Spleen (tissue), 13 donors: ENCODE measurements at places on chromosomes 1 and 21. TPM values are rescaled to one million over a fixed set of nuclear protein-coding genes. Genes with fewer than 3 reads are reported as not detected.
A peak's percentile ranks its signal among the peaks of the same experiment; 100 is the strongest.

Gene MSH4
- 0.60 TPM for total RNA-seq

Gene AADACL3
- not detected for total RNA-seq

Gene LCA5L
- total RNA-seq = 1.3 TPM

Gene PAX7
- not detected for total RNA-seq

Gene TMEM125
- not detected for total RNA-seq

Gene FTCD
- 0.81 TPM for total RNA-seq

Gene CD5L
- total RNA-seq = 892 TPM

Gene ADAMTS4
- total RNA-seq = 4.9 TPM

Gene GSTM3
- total RNA-seq = 26.6 TPM

GRCh38 chr1:116737855-116738321 is 16.3 kb upstream of the CD2 start:
- peak; percentile 61 for DNase-seq
- H3K36me3 ChIP-seq = no peaks in the 10 kb centered on the region
- peaks cover 17% of the 10 kb centered on the region for H3K4me1 ChIP-seq
- no peak overlapping the region for H3K4me3 ChIP-seq

- no peak for DNase-seq
- no peaks in the 10 kb centered on the region for H3K4me1 ChIP-seq
- H3K27ac ChIP-seq = no peak overlapping the region
- no peaks in the 10 kb centered on the region for H3K27me3 ChIP-seq
- H3K36me3 ChIP-seq = no peaks in the 10 kb centered on the region
These were observed 112.0 kb downstream of the LRRC40 start for GRCh38 chr1:70093250-70093975.

DNA sequence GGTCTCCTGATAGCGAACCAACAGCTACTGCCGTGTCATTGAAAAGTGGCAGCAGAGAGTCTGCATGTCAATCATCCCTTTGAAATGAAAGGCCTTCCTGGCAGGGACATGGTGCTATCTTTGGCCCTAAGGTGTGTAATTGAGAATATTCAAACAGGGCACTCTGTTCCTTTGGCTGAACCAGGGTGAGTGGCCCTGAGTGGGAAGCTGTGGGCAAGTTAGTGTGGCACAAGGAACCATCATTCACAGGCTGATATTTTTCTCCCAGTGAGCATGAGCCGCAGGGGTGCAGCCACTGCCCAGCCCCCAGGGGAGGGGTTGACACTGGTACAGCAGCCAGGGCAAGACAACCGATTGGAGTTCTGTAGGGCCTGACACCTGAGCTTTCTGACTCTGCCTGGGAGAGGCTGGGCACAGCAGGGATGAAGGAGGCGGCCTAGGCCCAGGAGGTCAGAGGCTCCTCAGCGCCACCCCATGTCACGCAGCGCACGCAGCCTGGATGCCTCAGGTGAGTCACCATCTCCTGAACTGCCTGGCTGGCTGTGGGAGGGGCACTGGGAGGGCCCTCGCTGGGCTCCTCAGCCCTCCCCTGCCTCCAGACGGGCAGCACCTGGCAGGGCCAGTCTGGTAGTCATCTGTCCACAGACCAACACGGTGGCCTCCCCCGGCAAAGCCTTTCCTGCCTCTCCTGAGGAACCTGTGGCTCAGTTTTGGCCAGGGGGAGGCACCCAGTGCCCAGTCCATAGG is 13.2 kb downstream of the QSOX1 start:
- H3K27ac ChIP-seq = no peak overlapping the region
- H3K36me3 ChIP-seq = no peaks in the 10 kb centered on the region
- no peaks in the 10 kb centered on the region for H3K27me3 ChIP-seq
- peak; percentile 72 for DNase-seq

- no peaks in the 10 kb centered on the region for H3K4me1 ChIP-seq
- DNase-seq = no peak
- no peak overlapping the region for H3K4me3 ChIP-seq
- H3K36me3 ChIP-seq = no peaks in the 10 kb centered on the region
- no peaks in the 10 kb centered on the region for H3K27me3 ChIP-seq
These were observed 40.1 kb downstream of the CACNA1S start for GRCh38 chr1:201072149-201072548.

GRCh38 chr1:118188411-118188810 is 3.4 kb upstream of the SPAG17 start:
- H3K36me3 ChIP-seq = no peaks in the 10 kb centered on the region
- peaks cover 9% of the 10 kb centered on the region for H3K27me3 ChIP-seq
- no peak overlapping the region for H3K27ac ChIP-seq
- no peak overlapping the region for H3K4me3 ChIP-seq
- H3K4me1 ChIP-seq = peaks cover 5% of the 10 kb centered on the region

DNA sequence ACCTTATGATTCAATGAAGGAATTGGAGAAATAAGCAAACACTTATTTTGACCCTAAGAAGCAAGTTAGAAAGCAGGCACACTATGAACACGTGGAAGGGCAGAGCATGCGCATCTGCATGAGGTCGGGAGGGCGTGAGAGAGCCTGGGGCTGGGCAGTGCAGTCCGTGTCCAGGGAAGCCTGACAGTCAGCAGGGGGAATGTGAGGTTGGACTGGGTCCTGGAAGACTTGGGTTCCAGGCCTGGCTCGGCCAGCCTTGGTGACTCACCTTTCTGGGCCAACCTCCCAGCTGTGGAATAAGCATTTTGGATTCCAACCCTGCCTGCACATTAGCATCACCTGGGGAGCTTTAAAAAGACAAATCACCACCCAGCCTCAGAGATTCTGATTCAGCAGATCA is 26.6 kb upstream of the LMX1A start:
- H3K4me3 ChIP-seq = no peak overlapping the region
- H3K27me3 ChIP-seq = peaks cover 43% of the 10 kb centered on the region
- H3K36me3 ChIP-seq = no peaks in the 10 kb centered on the region
- DNase-seq = no peak

GRCh38 chr1:229204921-229205777 is 65.8 kb upstream of the RAB4A start:
- H3K4me1 ChIP-seq = peaks cover 5% of the 10 kb centered on the region
- H3K27me3 ChIP-seq = no peaks in the 10 kb centered on the region
- H3K27ac ChIP-seq = no peak overlapping the region
- DNase-seq = no peak
- no peaks in the 10 kb centered on the region for H3K36me3 ChIP-seq
- H3K4me3 ChIP-seq = no peak overlapping the region

- H3K27me3 ChIP-seq = no peaks in the 10 kb centered on the region
- peak overlapping the region; percentile 38 for H3K27ac ChIP-seq
- H3K4me3 ChIP-seq = peak overlapping the region; percentile 62
- peaks cover 15% of the 10 kb centered on the region for H3K36me3 ChIP-seq
These were observed 505 bp downstream of the ENTREP3 start for GRCh38 chr1:155254714-155255242.

DNA sequence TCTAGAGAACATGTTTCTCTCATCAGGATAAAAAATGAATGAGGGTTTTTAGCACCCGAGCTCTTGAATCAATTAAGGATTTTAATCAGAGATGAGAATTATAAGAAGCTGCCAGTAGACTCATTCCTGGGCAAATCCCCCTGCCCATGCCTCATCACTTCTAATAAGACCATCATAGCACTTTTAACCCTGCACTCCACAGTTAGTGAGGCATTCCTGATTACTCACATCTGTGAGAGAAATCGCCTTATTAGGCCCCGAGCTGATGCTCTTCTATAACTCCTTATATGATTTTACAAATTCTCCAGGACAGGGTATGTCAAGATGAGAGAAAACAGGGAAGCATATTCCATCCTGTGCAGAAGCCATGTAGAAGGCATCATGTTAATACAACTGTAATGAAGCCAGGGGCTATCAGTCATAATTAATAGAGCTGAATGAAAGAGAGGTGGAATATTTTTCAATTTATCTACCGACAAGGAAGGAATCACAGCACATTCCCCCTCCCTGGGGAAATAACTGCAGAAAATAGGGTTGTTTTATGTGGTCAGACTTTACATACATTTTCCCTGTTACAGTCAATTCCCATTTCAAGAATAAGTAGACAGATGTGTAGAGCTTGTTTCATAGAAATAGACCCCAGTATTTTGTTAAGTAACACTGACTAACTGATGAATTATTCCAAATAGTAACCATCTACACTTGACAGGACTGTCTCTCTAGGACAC is 272.7 kb downstream of the HHIPL2 start:
- H3K36me3 ChIP-seq = no peaks in the 10 kb centered on the region
- no peak for DNase-seq
- H3K4me3 ChIP-seq = no peak overlapping the region
- no peaks in the 10 kb centered on the region for H3K4me1 ChIP-seq
- H3K27me3 ChIP-seq = no peaks in the 10 kb centered on the region

DNA sequence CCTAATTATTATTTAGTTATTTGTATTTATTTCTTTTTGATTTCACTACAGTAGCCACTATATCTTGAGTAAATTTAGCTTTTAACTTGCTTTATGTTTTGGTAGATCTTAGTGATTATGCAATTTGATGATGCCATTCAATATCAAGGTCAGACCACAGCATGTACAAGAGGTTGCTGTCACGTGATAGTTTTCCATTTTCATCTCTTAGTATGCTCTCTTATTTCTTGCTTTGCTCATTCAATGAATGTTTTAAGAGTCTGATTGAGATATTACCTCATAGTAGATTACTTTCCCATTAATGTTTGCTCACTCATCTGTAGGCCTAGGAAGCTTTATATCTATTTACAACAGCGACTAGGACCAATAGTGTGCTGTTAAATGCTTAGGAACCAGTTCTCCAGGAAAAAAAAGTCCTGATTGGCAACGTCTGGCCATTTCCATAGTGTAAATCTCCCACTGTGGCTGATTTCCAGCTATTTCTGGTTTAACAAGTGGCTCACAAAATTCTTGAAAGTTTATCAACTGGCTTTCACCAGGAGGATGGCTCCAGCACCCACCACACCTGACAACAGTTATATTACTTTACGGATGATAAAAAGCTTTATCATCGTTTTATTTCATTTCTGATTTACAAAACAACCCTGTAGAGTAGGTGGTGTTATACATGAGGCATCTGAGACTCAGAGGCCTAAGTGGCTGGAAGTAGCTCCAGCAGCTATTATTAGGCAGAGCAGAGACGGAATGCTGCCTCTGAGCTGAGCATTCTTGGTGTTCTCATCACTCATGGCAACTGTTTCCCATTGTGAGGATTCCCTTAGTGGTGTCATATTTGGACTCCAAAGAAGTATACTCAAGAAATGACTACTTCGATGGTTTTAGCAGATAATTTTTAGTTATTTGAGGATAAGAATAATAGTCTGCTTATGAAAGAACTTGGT is 235.2 kb downstream of the DISC1 start:
- no peak overlapping the region for H3K4me3 ChIP-seq
- H3K27me3 ChIP-seq = no peaks in the 10 kb centered on the region
- no peak for DNase-seq
- peaks cover 7% of the 10 kb centered on the region for H3K4me1 ChIP-seq

DNA sequence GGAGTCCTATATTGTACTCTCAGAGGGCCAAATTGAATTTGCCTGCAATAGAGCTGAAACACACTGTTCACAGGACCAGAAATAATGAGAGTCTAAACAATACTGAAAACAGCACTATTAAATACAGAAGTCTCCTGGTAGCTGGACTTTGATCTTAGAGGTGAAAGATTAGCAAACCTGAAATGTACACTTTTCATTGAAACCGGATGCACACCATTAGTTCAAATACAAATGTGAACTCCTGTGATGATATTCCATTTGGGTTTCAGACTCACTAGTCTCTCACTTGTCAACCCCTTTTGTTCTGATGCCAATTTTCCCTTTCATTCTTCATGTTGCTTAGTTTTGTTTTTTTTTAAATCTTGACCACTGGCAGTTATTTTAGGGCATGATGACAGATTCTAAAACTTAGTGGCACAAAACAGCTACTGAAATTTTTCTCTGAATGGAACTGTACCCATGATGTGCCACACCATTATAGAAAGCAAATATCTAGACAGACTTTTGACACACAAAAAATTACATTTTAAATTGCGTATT is 5.9 kb upstream of the TNFSF4 start:
- DNase-seq = no peak
- H3K36me3 ChIP-seq = no peaks in the 10 kb centered on the region
- H3K27ac ChIP-seq = no peak overlapping the region
- no peaks in the 10 kb centered on the region for H3K4me1 ChIP-seq
- no peaks in the 10 kb centered on the region for H3K27me3 ChIP-seq

GRCh38 chr1:94456736-94457135 is 38.5 kb downstream of the ABCD3 start:
- H3K27me3 ChIP-seq = no peaks in the 10 kb centered on the region
- no peak overlapping the region for H3K4me3 ChIP-seq
- H3K36me3 ChIP-seq = no peaks in the 10 kb centered on the region
- no peak for DNase-seq

DNA sequence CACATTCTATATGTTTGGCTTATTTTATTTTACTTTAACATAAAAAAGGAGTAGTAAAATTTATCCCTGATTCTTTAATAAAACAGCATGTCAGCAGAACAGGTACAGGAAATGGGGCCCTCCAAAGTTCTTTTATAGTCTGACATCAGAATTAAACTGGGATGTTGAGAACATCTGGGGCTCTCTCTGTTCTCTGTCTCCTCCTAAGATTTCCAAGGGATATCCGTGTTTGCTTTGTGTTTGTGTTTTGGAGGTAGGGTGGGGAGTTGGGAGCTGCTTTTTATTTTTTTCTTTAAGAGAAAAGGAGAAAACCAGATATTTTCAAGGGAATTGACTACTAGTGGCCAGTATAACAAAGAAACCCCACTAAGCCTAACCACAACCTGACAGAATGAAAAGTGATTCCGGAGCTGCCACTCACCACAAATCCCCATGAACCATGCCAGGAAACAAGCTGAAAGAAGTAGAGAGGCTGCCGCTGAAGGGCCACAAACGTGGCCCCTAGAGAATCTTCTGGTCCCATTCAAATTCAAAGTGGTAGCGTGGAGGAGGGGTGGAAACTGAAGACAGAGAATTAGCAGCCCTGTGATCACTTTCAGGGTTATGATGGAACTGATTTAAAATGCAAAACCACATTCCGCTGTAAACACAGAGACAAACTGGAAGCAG is 369.6 kb upstream of the ADGRL2 start:
- peak overlapping the region; percentile 16 for H3K27ac ChIP-seq
- no peaks in the 10 kb centered on the region for H3K36me3 ChIP-seq
- DNase-seq = no peak
- H3K4me3 ChIP-seq = no peak overlapping the region
- H3K27me3 ChIP-seq = no peaks in the 10 kb centered on the region

GRCh38 chr1:93114391-93114790 is 35.3 kb downstream of the MTF2 start:
- peaks cover 20% of the 10 kb centered on the region for H3K36me3 ChIP-seq
- H3K4me1 ChIP-seq = peaks cover 22% of the 10 kb centered on the region
- H3K4me3 ChIP-seq = no peak overlapping the region
- DNase-seq = no peak
- no peaks in the 10 kb centered on the region for H3K27me3 ChIP-seq

- no peaks in the 10 kb centered on the region for H3K27me3 ChIP-seq
- H3K36me3 ChIP-seq = no peaks in the 10 kb centered on the region
- no peaks in the 10 kb centered on the region for H3K4me1 ChIP-seq
- no peak overlapping the region for H3K27ac ChIP-seq
- no peak for DNase-seq
- no peak overlapping the region for H3K4me3 ChIP-seq
These were observed 256.4 kb upstream of the FGGY start for GRCh38 chr1:59040486-59040885.

GRCh38 chr1:5532811-5533210 is 459.4 kb downstream of the NPHP4 start:
- no peak for DNase-seq
- no peak overlapping the region for H3K4me3 ChIP-seq
- H3K27me3 ChIP-seq = no peaks in the 10 kb centered on the region
- H3K4me1 ChIP-seq = no peaks in the 10 kb centered on the region
- H3K27ac ChIP-seq = no peak overlapping the region
- H3K36me3 ChIP-seq = no peaks in the 10 kb centered on the region
